SK-N-MC (cell line): ENCODE measurements at places on chromosomes 12 and 14.

DNA sequence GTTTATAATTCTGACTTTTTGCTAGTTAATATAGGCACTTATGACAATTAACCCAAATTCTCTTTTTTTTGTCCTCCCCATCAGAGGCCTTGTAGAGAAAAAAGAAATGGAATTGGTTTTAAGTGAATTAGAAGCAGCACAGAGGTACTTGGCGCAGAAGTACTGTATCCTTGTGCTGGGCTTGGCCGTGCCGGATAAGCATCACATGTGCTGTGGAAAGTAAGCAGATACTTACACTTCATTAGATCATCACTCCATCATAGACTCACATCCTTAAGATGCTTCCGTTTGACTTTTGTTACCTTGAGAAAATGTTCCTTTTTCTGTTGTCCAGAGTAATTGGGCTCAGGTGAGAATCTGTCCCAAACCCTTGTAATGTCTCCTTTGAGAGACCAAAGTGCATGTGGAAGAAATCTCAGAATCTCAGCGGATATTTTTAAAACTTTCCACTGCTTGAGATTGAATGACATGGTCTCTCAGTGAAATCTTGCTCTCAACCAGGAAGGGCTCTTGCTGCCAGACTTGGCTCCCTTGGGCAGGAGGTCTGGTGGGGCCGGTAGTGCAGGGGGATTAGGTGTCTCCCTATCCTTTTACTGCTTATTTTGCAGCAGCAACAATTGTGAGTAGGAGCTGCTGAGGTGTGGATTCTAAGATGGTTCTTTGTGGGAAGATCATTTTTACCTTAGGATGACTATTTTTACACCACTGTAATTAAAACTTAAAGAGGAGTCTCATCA, 24.8 kb downstream of the PPP1R36 start:
- DNase-seq: no peak

GRCh38 chr14:47208434-47208833, 467.0 kb downstream of the MDGA2 start:
- DNase-seq: no peak

DNA sequence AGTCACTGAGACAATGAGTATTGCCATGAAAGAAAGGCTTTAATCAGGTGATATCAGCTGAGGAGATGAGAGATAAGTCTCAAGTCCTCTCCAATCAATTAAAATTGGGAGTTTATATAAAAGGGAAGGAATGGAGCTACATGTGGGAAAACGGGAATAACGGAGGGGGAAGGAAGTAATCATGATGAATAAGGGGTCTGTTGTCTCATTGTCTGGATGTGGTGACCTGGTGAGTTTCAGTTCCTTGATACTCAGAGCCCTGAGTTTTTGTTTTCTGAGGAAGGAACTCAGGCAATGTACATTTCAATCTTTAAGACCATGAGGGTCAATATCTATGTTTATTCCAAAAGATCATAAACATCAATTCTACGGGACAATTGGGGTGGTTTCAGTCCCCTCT, 198.8 kb downstream of the KITLG start:
- no peak for DNase-seq

- DNase-seq: no peak
Measured at GRCh38 chr12:87165733-87166375, 863.3 kb downstream of the C12orf50 start.

GRCh38 chr12:110104188-110105094, 19.7 kb upstream of the IFT81 start:
- no peak for DNase-seq
